Stimulated activated CD8-positive, alpha-beta memory T cell treated with anti-CD3 and anti-CD28 coated beads, Interleukin-4, amount 100 ng/mL, for 24 hours (primary cell): ENCODE measurements at places on chromosomes 13 and 19.

- no peak for DNase-seq
Measured at GRCh38 chr19:48614436-48615230, at the start of gene FAM83E. FAM83E (minus strand) TSS chr19:48615076; CDS start chr19:48613372, 1,704 bp downstream.

DNA sequence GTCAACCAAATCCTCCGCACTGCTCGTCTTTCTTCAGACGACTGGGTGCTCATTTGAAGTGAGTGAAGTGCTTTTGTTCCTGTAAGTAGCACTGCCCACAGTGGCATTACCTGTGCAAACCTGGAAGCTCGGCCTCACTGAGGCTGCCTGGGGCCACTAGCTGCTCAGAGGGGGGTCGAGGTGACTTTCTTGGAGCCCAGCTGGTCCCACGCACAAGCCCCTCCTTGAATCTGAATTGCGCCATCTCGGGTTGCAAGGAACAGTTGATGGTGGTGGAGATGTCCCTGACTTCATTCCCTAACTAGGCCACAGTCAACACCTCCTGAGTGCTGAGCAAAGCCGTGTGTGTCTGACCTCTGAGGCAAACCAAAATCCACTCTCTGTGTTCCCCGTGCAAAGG, 79.3 kb upstream of the GPR183 start:
- no peak for DNase-seq

- no peak for DNase-seq
Measured at GRCh38 chr19:5489551-5489950, 34.3 kb downstream of the ZNRF4 start.

DNA sequence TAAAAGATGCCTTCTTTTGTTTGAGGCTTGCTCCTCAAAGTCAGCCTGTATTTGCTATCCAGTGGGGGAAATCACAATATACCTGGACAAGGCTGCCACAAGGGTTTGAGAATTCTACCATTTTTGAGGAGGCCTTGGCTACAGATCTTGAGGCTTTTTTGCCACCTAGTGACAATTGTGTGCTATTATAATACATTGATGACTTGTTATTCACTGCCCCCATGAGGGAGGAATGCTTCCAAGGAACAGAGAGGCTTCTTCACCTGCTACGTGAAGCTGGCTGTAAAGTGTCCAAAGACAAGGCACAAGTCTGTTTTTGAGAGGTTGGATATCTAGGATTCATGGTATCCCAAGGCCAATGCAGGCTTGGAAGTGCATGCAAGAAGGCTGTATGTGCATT, 72.5 kb downstream of the ZNF708 start:
- no peak for DNase-seq

DNA sequence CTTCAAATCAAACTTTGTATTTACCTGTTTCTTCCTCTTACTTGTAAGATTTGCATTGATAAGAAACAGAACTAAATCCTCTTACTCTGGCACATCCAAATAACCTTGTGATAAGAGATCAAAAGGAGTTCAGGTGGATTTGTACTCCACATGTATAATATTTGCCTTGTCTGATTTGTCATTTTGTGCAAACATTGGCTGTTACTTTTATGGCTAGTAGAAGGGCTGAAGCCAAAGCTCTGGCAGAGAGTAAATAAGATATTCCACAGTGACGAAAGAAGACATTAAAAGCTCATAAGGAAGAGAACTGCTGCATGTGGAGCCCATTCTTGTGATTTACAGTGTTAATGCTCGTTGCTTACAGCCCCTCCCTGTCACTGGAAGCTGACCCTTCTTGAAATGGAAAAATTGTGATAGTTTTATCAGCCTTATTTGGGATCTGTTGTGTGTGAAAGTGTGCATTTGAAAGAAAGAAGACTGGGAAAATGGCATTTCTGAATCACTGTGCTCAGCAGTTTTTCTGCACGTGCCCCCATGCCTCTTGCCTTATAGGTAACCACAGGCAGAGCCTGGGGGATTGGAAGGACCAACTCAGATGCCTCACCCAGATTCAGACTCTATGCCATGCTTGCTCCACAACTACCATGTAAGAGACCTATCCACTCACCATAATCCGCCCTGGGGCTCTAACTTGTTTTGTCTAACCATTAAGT, 68.2 kb downstream of the OXGR1 start:
- DNase-seq, result no peak

GRCh38 chr13:80224468-80224867, 116.5 kb downstream of the SPRY2 start:
- DNase-seq, result no peak

GRCh38 chr13:39105110-39105509, 66.9 kb downstream of the NHLRC3 start:
- no peak for DNase-seq

GRCh38 chr13:47119575-47120235, 222.9 kb upstream of the HTR2A start:
- DNase-seq, result no peak

GRCh38 chr13:53254500-53254899, 225.9 kb downstream of the OLFM4 start:
- no peak for DNase-seq

GRCh38 chr13:29411481-29411880, 184.0 kb downstream of the SLC7A1 start:
- DNase-seq, result no peak

- DNase-seq, result no peak
Measured at GRCh38 chr19:6073858-6074708, 36.2 kb downstream of the RFX2 start.

DNA sequence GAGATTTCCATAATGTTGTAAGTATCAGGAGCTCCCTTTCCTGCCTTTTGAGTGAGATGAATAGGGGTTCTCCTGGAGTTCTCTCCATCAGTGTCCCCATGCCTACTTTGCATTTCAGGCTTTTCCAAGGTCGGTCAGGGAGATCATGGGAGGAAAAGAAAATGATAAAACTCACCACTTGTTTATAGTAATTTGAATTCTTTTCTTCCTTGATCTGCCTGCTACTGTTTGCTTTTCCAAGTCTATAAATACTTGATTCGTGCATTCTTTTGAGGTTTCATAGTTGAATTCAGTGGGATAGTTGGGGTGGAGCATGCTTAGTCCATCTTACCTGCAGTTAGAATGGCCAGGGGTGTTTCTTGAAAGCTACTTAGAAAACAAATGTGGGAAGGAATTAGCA, 51.5 kb downstream of the PCCA start:
- DNase-seq, result no peak

- no peak for DNase-seq
Measured at GRCh38 chr19:7668842-7669241, at the start of gene RETN. RETN (plus strand) TSS chr19:7669049; CDS start chr19:7669327, 278 bp downstream.

- no peak for DNase-seq
Measured at GRCh38 chr19:54373781-54374631, 9.3 kb upstream of the LAIR1 start.

GRCh38 chr13:106234636-106235035, 300.8 kb downstream of the EFNB2 start:
- no peak for DNase-seq

DNA sequence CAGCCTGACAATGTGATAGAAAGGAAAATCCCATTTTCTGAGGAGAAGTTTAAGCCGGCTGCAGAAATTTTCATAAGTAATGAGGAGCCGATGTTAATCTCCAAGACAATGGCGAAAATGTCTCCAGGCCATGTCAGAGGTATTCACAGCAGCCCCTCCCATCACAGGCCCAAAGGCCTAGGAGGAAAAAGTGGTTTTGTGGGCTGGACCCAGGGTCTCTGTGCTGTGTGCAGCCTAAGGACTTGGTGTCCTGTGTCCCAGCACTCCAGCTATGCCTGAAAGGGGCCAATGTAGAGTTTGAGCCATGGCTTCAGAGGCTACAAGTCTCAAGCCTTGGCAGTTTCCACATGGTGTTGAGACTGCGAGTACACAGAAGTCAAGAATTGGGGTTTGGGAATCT, 32.9 kb upstream of the GPC6 start:
- DNase-seq, result no peak

GRCh38 chr19:10968527-10969135, 7.8 kb downstream of the SMARCA4 start:
- DNase-seq, result no peak

GRCh38 chr19:17499648-17500446, 11.6 kb upstream of the PGLS start:
- DNase-seq, result no peak

- DNase-seq, result no peak
Measured at GRCh38 chr13:36275190-36276002, 22.2 kb downstream of the CCDC169 start.

GRCh38 chr13:111241006-111241755, 79.3 kb upstream of the TEX29 start:
- no peak for DNase-seq

DNA sequence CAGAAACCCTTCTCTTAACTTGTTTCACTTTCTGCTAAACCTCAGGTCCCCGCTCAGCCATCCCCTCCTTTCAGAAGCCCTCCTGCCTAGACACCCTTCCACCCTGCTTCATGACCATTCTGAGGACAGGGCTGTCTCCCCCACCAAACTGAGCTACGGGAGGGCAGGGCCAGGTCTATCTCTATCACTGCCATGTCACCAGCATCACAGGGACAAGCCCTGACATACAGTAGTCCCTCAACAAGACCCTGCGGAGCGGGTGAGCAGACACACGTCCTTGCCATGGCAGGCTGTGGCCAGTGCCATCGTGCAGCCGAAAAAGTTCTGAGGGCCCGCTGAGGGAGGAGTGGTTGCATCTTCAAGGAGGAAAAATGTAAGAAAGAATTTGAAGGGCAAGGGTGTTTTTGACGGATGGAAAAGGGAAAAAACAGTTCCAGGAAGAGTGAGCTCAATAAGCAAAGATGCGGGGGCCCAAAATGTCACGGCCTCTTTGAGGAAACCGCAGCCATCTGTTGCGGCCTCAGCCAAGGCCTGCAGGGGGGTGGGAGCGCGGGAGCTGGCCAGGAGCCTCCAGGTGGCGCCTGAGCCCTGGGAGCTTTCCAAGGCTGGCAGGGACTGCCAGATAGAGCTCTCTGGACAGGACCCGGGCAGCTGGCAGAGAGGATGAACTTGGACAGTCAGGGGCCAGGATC, 8.1 kb downstream of the PTGIR start:
- DNase-seq, result peak; percentile 42

- DNase-seq, result no peak
Measured at GRCh38 chr13:113305208-113305607, 8.2 kb downstream of the LAMP1 start.

GRCh38 chr19:34998777-34999497, 1.2 kb upstream of the GRAMD1A start:
- DNase-seq, result no peak

DNA sequence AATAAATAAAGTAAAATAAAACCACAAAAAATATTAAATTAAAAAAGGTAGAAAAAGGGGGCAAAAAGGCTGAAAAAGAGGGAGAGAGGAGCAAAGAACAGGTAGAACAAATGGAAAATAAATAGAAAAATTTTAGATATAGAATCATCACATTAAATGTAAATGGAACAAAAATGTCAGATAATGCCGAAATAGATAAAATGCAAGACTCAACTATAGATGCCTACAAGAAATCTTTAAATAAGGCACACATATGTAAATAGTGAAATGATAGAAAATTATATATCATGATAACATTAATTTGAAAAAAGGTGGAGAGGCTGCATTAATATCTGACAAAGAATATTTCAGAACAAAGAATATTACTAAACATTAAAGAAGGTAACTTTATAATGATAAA, 477.1 kb upstream of the SPRY2 start:
- no peak for DNase-seq

- no peak for DNase-seq
Measured at GRCh38 chr13:113164492-113164891, 6.0 kb downstream of the PROZ start.

DNA sequence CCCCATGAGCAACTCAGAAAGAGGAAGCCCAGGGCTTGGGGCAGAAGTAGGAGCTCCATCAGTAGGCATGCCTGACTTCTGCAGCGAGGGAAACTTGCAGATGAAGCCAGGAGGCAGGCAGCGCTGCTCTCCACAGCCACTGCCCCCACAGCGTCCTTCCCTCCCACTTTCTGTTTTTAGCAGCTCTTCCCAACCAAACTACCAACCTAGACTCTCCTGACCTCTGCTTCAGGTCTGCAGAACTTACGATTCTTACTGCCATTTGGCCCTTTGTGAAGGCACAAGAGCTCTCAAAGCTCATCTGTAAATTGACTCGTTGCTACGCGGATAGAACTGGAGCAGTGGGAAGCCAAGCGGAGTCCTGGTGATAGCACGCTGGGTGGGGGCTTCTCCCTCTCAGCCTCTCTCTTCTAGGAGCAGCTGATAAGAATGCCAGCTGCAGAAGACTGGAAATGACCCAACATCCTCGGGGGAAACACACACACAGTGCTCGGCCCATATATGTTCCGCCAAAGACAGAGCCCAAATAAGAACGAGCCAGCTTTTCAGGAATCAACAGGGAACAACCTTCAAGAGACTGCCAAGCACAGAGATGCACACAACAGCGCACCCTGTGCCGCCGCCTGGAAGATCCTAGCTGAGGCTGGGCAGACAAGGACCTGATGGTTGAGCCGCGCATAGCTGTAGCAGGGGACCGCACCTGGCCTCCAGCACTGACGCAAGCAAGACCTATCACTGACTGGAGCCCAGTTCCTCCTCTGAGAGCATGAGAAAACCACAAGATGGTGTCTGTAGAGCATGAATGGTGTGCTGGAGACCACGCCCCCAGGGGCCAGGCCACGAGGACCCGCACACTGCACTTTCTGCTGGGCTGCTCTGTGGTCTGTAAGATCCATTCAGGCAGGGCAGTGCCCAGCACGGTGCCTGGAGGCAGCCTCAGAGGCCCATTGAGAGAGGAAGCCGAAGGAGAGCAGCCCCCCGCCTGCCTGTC, 15.9 kb upstream of the SLC35E1 start:
- DNase-seq, result peak; percentile 41

GRCh38 chr13:40644838-40645604, 21.4 kb downstream of the FOXO1 start:
- no peak for DNase-seq

- no peak for DNase-seq
Measured at GRCh38 chr13:110578363-110578762, 16.8 kb upstream of the RAB20 start.

DNA sequence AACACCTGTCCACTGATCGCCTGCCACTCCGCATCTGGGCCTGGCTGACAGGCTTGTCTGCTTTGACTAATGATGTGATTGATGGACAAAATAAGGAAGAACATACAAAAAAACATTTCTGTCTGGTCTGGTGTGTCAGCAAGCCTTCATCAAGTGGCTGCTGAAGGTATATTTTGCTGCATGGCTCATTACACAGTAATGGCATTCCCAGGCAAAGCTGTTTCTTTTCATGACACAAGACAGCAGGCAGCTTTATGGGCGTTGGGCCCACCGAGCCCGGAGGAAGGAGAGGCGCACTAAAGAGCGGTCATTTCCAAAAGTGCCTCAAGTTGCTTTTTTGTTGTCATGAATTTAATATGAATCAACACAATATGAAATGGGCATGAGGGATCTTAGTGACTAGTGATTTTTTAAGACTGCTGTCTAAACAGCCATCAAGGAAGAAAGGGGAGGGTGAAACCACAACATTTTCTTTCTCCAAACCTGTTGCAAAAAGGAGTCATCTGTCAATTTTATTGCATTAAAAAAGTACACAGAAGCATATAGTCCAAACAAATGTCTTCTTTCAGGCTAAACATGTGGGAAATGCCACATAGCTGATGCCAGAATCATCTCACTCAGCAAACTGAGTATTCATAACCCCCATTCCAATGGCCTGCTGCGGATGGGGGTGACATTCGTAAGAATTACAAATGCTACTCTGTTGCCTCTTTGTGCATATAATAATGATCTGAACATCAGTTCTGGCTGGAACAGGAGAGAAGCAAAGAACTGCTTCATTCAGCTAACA, 476.6 kb downstream of the ZNF536 start:
- no peak for DNase-seq
